Activated CD4-positive, alpha-beta T cell treated with anti-CD3 and anti-CD28 coated beads, Interleukin-2, amount 10 ng/mL, durations not matched to agents 24 days and 14 days (primary cell): ENCODE measurements at places on chromosomes 5 and 9. TPM values are rescaled to one million over a fixed set of nuclear protein-coding genes. Genes with fewer than 3 reads are reported as not detected.

Gene ORM1
- total RNA-seq = not detected in 2 replicates

DNA sequence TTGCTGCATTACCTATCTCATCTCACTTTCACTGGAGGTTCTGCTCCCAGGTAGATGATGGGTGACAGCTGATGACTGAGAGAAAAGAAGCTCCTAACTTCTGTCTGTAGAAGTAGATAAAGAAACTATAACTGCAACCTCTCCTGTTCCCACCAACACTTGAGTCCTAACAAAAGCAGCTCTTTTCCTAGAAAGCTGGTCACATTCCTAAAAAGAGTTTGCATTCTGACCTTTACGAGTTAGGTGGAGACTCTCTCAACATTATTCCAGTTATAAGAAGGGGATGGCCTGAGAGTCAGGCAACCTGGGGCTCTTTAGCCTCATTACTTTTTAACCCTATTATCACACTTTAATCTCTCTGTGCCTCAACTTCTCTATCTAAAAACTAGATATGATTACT, 8.9 kb upstream of the PCAT7 start:
- no peak for DNase-seq

DNA sequence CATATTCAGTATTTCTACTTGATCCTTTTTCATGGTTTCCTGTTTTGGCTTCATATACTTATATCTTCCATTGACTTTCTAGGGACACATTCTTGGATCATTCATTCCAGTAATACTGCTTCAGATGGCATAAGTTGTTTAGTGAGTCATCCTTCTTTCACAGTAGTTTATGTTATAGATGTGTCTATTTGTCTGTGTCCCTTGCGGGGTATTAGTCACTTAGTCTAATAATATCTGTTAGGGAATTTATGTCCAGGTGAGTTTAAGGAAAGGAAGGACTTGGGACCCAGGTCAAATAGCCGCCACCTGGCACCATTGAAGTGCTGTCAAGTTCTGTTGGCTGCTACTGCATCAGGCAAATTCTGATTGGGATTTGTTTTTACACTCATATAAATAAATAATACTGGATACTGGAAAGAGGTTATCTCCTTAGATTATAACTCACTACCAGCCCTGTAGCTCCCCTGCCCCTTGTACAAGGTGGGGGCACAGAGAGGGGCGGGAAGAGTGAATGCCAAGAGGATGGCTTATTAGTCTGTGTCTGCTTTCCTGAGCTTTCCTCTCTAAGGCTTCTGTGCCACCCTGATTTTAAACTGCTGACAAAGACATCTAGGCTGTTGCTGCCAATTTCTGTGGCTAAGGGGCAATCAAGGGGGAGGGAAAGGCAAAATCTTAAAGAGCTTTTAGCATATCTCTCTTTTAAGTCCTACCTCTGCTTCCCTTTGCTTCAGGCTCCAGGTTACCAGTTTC, 64.9 kb downstream of the CDC42SE2 start:
- DNase-seq = no peak

DNA sequence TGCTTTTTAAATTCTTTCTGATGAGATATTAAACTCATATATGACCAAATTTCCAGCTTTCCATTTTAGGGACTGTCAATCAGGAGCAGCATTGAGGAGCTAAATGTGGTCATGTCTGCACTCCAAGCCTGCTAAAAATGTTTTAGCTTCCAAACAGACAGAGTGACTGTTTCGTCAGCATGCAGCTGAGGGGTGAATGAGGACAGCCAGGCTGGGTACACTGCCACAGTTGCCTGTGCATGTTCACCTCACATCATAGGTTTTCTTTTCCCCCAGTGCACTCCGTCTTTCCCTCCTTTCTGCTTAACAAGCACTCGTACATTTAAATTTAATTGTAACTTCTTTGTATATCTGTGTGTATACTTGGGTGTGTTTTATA, 138.1 kb downstream of the ARRDC3 start:
- DNase-seq = no peak

DNA sequence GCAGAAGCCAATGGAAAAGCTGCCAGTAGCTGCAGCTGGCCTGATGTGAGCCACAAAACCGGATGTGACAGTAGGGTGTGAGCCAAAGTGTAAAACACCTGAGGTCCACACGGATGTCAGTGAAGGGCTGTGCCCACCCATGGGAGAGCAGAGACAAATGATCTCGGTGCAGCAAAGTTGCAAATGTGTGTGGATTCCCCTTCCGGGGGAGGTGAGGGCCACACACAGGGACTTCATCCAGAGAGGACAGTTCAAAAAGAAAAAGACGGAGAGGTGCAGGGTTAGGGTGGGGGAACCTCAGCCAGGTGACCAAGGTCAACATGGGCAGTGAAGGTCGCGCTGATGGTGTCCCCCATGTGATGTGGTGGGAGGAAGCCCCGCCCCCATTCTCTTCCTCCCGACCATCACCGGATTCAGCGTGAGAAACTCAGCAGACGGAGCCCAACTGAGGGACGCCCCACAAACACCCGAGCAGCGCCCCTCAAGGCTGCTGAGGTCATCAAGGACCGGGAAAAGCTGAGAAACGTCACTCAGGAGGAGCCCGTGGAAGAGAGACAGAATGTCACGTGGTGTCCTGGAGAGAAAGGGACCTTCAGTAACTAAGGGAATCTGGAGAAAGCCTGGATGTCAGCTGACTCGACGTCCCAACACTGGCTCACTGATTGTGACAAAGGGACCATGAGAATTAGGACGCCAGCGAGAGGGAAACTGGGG, 11.4 kb upstream of the PTGDS start:
- peak; percentile 79 for DNase-seq

- DNase-seq = no peak
Measured at GRCh38 chr9:128245421-128246151, 30.2 kb downstream of the GOLGA2 start.

DNA sequence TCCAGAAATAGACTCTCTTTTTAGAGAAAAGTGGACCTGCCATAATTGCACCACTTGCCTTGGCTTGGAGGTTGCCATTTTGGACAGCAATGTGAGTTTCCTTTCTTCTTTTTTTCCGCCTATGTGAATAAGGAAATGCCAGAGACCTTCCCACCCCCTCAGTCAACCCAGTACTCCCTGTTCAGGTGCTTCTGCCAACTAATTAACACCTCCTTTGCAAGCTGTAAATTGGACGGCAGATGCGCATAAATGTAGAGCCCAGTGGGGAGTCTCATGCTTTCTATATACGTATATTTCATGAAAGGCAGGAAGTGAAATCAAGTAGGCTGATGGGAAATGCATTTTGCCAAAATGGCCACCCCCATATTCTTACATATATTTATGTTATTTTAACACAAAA, 269.8 kb upstream of the RFX3 start:
- DNase-seq = no peak

Gene SPAAR
- total RNA-seq = not detected in 2 replicates

- DNase-seq = no peak
Measured at GRCh38 chr5:139742173-139742903, 53.3 kb upstream of the PSD2 start.

GRCh38 chr5:10151656-10152055, 98.0 kb downstream of the ATPSCKMT start:
- no peak for DNase-seq

Gene TGFBI
- not detected in 2 replicates for total RNA-seq

DNA sequence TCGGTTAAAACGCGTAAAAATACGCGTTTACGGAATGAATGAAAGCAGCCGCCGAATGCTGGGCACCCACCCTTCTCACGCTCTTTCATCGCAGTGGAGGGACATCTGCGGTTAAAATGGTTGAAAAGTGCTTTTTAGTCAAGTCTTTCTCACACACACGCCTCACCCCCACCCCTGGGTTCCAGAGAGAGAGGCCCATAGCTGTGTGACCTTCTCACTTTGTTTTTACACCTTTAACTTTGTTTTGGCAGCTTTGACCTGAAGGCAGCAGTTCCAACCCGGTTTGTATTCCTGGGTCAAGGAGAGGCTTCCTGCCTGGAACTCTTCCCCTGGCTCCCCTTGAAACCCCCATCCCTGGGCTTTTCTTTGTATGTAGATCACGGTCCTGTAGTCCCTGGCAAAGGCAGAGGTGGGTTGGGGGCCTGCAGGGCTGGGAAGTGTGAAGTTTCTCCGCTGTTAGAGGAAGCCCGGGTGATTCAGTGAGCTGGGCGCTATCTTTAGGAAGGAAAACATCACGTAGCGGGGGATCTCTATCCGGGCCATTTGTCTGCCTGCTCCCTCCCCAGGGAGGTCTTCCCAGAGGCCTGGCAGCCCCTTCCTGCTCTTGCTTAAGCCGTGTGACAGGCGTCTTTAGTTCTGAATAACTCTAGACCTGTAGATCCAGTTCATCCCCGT, 29.6 kb downstream of the SPRY4 start:
- no peak for DNase-seq

DNA sequence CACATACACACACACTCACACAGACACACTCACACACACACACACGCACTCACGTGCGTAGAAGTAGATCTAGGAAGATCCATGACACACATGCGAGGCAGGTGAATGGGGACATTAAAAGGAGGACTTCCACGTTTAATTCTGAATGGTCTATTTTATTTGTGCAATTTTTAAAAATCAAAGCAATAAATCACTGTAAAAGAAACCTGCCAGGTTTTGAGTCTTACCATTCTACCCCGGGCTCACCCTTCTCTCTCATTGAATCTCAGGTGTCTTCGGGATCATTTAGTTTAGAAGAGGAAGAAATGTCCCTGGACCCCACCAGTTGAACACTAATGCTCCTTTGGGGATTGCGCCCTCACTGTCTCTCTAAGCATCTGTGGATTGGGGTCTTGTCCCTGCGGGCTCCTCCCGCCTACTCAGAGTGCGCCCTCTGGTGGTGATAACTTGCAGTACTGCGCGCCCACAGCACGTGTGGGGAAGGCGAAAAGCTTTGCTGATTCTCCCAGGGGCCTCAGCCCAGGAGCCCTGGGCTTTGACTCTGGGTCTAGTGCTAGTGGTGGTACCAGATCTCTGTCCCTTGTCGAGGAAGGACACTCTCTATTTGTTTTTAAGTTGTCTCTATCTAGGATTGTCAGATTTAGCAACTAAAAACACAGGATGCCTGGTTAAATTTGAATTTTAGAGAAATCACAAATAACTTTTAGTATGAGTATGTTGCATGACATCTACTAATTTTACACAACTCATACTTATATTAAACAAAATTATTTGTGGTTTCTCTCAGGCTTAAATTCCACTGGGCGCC, 34.8 kb downstream of the BOD1 start:
- peak; percentile 86 for DNase-seq

Gene UIMC1
- 65.2 and 68.5 TPM in 2 replicates for total RNA-seq

GRCh38 chr5:14469551-14470377, 111.8 kb upstream of the OTULINL start:
- DNase-seq = no peak

Gene CA9
- 0.52 and 0.82 TPM in 2 replicates for total RNA-seq

GRCh38 chr9:6907772-6908381, 150.1 kb downstream of the KDM4C start:
- peak; percentile 34 for DNase-seq

Gene ZNF608
- not detected in 2 replicates for total RNA-seq

DNA sequence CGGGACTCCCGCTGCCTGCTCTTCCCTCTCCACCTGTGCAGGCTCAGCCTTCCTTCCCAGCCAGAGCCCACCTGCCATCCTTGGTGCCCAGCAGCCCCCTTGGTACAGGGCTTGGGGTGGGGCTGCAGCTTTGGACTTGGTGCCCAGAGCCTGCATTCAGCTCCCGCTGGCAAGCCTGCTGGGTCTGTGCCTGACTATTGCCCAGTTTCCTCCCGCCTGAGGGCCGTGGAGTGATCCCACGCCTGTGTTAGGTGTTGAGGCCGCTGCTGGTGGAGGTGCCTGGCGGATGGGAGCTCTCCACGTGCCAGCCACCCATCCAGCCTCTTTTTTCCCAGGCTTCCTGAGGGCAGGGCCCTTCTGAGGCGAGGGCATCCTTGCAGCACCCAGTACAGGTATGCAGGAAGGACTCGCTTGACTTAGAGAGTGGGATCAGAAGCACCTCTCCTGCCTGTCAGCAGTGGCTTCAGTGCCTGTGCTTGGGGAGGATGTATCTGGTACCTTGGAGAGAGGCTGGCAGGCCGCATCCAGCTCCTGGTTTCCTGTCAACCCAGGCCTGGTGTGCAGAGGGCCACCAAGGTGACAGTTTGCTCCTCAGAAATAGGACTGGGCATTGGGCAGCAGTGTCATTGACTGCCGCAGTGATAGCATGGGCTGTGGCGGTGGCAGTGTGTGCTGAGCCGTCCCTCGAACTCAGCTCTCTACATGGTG, 7.8 kb downstream of the RXRA start:
- no peak for DNase-seq

GRCh38 chr5:180628211-180628610, 21.2 kb downstream of the FLT4 start:
- DNase-seq = no peak

DNA sequence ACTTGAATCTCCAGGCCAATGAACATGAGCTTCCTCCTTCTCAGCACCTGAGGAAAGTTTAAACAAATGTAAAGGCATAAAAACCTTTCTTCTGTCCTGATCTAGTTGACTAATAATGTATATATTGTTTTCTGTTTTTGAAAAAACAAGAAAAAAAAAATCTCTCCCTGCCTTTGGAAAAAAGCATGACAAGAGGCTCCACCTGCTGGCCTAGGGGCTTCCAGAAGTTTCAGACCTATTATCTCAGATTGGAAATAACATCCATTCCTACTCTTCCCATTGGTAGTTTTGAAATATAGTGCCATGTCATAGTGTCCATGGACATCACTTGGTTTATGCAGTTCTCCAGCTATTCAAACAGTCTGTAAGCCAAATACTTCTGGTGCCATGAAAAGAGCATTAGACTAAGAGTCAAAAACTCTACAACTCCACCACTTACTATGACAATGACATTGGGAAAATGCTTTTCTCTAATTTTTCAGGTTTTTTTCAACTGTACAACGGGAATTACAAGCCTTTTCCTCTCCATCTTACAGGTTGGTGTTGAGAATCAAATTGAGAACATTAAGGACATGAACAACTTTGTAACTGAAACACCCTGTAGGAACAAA, 409.6 kb upstream of the MPDZ start:
- no peak for DNase-seq

DNA sequence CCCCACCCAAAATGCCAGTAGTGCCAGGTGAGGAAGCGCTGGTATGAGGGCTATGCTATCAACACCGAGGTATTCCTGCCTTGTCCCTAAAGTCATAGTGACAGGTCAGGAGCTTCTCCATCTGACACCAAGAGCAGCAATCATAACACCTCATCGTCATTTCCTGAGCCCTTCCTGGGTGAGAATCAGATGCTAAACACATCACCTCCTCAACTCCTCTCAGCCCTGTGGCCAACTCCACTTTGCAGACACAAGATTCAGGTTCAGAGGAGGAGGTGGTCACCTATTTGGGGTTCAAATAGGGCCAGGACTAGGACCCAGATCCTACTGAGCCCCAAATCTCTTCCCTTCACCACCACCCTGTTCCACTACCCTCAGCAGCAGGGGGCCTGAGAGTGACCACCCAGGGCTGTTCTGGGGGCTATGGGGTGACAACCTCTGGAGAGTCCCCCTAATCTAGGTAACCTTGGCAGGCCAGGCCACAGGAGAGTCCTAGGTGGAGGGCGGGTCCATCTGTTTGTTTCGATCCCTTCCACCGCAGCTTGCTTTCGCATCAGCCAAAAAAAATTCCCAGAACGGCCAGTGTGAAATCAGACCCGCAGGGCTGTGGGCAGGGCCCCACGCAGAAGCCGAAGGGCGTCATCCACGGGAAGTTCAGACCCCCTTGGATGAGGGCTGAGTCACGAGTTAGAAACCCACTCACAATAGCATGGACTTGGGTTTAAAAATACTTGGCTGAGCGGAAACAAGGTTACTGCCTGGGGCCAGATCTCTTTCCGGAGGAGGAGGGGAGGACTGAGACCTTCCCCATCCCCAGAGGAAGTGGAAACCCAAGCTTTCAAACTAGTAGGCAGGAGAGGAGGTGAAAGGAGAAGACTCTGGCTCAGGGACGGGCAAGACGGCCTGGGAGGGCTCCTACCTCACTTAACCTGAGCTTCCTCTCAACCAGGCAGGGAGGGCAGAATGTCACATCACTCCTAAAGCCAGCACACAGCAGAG, 8.7 kb downstream of the STK10 start:
- peak; percentile 88 for DNase-seq

- no peak for DNase-seq
Measured at GRCh38 chr5:73693573-73694061, 67.6 kb downstream of the ARHGEF28 start.
